ENCODE measurements at places on chromosomes 2 and 18.

DNA sequence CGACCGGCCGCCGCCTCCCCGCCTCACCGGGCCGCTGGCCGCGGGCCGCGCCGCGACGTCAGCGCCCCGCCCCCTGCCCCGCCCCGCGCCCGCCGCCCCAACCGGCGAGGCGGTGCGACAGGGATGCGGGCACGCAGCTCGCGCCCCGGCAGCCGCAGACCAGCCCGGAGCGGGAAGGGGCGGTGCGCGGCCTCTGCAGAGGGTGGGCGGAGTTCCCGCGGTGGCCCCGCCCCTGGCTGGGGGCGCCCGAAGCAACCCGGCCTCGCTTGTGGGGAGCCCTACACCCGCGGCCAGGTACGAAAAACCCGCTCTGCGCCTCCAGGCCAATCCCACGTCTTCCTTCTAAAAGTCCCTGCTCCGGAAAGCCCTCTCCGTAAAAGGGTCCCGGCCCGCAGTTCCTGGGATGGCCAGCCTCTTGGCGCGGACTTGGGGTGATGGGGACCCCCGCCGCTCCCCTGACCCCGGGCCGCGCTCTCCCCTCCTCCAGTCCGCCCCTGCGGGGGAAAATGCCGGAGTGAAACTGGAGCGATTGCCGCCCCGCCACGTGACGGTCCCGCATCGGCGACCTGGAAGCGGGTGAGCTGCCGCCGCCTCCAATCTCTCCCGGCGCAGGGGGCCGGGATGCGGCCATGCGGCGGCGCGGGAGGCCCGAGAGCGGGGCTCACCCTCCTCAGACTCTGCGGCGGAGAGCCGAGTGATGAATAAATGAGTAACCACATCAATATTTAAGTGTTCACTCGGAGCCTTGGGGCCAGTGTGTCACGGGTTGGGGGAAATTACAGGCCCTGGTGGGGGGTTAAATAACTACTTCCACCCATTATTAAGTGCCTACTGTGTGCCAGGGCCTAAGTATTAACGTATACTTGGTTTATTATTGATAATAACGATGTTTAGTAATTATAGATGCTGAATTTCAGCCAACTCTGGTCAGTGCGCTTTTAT lies at the start of gene RAB11FIP5:
RAB11FIP5 (minus strand) TSS at position 36 of the 942 bp plus-strand sequence. CDS start 171 bp downstream, outside the sequence.
- peak; percentile 44 for DNase-seq

DNA sequence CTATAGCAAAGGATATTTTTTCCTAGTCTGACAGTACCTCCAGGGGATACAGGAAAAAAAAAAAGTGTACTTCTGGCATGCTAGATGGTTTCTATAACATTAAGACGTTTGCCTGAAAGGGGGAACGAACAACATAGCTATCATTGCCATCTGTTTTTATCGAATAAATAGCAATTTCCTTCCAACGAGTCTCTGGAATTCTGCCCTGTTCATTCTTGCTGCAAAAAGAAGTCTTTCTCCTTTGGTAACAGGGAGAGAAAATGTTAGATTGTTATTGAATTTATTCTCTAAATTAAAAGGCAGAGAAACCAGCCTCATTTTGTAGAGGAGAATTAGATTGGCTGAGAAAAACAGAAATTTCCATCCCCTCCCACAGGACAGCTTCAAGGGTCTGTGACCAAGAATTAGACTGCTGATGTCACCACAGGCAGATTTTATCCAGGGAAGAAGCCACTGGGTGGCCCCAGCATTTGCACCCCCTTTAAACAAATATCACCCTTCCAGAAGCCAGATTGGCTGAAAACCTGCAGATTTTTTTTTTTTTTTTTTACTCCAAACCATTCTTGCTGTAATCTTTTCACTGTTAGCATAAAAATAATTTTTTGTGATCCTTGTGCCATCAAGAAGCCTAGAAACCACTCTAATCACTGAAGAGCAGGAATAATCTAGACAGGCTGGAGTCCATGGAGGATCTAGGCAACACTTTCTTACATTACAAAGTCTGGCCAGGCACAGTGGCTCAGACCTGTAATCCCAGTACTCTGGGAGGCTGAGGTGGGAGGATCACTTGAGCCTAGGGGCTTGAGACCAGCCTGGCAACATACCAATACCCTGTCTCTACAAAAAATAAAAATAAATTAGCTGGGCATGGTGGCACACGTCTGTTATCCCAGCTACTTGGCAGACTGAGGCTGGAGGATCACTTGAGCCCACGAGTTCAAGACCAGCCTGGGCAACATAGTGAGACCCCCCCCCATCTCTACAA lies 12.0 kb downstream of the WDFY1 start:
- DNase-seq = no peak

GRCh38 chr2:29731948-29732347 lies 189.4 kb downstream of the ALK start:
- DNase-seq = no peak

DNA sequence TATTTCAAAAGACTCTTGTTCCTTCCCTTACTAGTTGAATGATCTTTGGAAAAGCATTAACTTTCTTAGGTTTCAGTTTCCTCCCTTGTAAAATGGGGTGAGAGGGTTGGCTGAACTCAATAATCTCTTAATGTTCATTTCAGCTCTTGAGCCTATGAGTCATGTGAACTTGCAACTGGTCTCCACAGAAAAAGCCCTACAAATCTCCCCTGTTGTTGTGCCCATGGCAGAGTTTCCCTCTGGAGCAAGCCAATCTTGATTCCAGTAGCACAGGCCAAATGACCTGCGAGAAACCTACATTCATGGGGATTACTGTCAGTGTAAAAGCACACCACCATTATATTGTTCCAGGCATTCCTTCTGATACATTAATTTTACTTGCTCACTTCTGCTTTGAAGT lies 388.9 kb downstream of the ALK start:
- no peak for DNase-seq

GRCh38 chr2:23571085-23571484 lies 186.1 kb downstream of the KLHL29 start:
- no peak for DNase-seq

DNA sequence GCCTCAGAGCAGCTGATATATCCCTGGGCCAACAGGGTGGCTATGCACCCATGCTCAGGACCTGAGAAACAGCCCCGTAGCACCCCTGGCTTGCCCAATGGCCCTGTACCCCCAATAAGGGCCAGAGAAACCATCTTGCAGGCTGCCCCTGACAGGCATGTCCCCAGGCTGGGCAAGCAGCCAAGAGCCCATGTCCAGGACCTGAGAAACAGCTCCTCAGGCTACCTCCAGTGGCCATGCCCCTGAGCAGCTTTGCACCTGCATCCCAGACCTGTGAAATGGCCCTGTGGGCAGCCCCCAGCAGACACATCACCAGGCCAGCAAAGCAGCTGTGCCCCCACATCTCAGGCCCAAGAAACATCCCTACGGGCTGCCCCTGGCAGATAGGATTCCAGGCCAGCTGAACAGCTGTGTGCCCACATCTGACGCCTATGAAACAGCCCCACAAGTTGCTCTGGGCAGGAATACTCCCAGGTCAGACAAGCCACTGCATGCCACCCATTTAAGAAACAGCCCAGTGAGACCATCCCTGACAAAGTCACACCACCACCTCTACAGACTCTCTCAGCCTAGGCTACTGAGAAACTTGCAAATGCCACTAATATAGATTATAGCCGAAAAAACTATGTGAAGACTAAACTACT lies 84.1 kb downstream of the TMEM237 start:
- DNase-seq = no peak

DNA sequence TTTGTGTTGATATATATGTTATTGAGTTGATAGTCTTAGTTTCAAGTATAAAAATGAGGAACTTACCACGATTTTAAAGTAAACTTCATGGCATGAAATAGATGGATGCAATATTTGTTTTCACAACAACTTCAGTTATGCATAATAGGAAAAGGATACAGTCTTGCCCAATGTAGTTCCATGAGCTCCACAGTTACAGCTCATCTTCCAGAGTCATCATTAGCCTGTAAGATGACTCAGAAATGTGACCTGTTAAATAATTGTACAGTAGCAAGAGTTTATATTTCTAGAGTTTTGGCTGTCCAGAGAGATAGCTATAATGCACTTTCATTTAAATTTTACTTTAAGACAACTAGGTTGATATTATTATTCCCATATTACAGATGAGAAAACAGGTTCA lies 80.9 kb upstream of the ARHGAP28 start:
- DNase-seq = no peak

DNA sequence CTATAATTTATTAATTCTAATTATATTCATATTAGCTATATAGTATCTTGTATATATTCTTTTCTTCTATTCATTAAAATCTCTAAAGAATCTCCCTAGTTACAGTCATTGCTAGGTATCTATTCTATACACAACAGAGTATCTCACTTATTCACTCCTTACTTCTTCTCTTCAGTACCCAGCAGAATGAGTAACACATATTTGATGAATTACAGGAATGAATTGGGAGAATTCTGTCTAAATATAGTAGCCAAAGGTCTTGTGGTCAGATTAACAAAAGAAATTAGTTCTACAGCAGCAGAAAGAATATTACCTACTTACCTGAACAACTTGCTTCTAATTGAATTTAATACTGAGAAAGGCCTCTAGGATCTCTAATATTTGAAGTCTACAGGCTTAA lies 758.0 kb upstream of the ZEB2 start:
- DNase-seq = peak; percentile 18

- no peak for DNase-seq
Observed at GRCh38 chr2:9286554-9287399, 80.2 kb downstream of the ASAP2 start.

DNA sequence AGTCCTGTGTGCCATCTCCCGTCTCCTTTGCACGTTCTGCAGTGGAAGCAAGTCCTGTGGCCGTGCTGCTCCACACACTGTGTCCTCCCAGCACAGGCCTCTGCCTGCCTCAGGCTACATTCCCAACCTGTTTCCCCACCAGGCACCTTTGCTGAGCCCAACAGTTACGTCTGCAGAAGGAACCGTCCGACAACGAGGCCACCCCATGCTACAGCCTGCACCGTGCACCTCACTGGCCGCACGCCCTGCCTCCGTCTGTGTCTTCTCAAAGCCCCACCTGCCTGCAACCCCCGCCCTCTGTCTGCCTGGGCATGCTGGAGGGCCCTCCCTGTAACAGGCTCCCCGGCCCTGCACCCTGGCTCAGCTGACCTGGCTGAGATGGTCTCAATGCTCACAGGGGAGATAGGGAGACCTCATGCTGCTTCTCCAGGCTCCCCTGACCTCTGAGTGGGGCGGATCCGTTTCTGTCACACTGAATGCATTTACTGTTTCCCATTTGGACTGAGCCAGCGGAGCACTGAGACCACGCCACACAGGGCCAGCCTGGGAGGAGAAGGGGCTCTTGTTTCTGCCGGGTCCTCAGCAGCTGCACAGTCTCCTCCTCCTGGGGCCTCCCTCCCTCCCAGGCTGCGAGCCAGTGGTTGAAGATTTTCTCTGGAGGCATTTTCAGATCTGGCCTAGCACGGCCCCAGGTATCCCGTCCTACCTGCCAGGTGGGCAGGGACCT lies 109.1 kb upstream of the OTOS start:
- DNase-seq = no peak

- no peak for DNase-seq
Observed at GRCh38 chr2:239180526-239181073, 220.2 kb downstream of the HDAC4 start.

- no peak for DNase-seq
Observed at GRCh38 chr2:43302961-43303494, 76.6 kb upstream of the ZFP36L2 start.

GRCh38 chr18:26255695-26256622 lies 29.7 kb downstream of the TAF4B start:
- no peak for DNase-seq

GRCh38 chr2:30631051-30631671 lies 176.1 kb downstream of the CAPN13 start:
- DNase-seq = no peak

- DNase-seq = peak; percentile 38
Observed at GRCh38 chr2:133667085-133667484, 98.8 kb upstream of the NCKAP5 start.

DNA sequence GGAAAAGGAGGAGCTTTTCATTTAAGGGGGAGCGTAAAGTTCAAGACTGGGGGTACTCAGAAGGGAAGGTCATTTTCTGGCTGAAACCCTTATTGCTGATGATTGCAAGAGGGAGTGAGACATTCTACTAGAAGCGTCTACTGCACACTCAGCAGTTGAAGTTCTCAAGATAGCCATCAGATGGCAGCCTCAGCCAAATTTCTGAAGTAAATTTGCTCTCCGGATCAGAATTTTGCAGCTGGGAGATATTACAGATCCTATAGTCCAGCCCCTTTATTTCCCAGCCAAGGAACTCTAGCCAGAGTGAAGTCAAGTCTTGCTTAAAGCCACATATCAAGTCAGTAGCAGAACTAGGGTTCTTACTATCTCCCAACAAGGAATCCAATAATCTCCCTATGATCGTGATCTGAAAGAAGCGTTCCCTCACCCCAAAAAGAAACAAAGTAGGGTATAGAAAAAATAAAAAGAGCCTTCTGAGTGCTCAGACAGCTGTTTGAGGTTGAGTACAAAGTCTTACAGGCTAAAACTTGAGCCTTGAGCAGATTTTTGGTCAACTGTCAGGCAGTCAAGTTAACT lies 24.0 kb downstream of the RAX start:
- DNase-seq = peak; percentile 26

DNA sequence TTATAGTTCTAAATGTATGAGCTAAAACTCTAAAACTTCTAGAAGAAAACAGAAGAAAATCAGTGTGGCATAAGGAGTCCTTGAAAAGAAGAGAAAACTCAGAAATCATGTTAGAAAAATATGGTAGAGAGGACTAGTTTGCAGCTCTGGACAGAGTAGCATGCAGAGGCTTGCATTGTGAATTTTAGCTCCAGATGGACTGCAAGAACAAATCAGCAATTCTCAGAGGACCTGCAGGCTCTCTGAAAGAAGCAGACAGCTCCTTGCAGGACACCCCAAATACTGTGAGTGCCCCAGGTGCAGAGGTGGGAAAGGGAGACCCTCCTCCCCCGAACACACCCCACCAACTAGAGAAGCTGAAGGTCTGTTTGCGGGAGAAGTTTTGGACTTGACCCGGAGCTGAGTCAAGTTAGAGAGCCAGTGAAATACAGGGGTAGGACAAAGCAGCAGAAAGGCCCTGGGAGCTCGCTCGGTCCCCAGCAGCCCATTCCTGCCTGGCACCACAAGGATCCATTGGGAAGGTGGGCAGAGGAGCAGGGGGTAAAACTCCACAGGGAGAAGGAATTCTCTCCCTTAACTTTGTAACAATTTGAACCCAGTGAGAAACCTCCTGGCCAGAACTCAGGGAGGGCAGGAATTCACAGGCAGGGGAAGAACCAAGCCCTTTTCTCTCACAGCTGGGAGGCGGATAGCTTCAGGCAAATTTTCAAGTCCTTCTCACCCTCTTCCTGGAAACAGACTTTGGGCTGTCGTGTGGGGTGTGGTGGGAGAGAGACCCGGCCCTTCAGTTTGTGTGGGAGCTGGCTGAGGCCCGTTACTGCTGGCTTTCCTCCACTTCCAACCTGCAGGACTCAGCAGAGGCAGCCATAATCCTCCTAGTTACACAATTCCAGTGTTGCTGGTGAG lies 216.2 kb upstream of the SLC35G4 start:
- no peak for DNase-seq

GRCh38 chr18:58762781-58763171 lies 91.5 kb downstream of the MALT1 start:
- DNase-seq = no peak

- DNase-seq = no peak
Observed at GRCh38 chr18:49483198-49483597, 3.8 kb downstream of the C18orf32 start.
